ENCODE measurements at places on chromosomes 1 and 21. TPM values are rescaled to one million over a fixed set of nuclear protein-coding genes. Genes with fewer than 3 reads are reported as not detected.

- DNase-seq, result no peak
Measured at GRCh38 chr1:26081267-26082019, 14.0 kb upstream of the TRIM63 start.

DNA sequence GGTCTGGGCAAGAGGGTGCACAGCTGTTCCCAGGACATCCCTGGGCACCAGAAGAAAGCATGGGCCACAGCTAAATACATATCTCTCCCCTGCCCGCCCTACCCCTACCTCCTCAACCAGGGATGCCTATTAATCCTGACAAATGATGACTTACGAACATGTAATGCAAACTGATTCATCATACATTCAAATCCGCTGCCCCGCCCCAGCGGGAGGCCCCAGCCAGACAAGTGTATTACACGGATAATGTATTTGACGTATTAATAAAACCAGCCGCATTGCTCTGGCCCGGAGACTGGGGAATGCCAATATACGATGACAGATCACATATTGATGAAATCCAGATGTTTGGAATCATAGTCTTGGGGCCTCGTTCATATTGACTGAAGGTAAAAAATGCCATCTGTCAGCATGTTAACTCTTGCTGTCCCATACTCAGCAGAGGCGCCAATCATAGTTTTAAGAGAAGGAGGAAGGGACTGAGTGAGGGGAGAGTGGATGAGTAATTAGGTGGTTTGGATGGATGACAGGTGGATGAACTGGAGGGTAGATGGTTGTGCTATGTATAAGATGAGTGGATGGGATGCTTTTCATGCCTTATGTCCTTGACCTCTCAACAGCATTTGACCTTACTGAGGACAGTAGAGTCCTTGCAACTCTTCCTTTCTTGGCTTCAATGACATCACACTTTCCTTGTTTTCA, 68.2 kb downstream of the TMEM53 start:
- DNase-seq, result no peak

LCE2B gene
- total RNA-seq, result not detected

DNA sequence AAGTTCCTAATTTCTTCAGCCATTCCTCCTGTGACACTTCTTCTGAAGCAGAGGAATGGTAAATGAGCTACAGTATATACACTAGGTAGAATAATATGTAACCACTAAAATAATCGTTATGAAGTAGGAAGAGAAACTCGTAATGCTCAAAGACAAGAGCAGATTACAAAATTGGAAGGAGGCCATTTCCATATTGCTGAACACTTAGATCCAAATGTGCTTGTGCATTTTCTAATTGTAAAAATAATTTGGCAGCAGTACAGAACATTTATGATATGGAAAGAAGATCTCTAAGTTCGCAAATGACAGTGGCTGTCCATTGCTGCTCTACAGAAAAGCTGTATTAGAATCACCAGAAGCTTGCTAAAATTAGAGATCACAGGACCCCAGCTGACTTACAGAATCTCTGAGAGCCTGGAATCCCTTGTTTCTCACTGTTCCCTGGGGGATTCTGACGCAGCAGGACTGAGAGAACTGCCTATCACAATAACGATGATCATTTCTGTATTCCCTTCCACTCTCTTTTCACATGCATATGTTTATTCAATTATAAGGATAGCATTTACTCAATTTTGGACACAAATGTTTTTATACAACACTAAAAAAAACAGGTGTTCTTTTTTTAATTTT, 242.1 kb downstream of the OMA1 start:
- no peak for DNase-seq

- DNase-seq, result no peak
Measured at GRCh38 chr21:31964692-31965091, 91.9 kb downstream of the HUNK start.

RAD54L gene
- not detected for total RNA-seq

DNA sequence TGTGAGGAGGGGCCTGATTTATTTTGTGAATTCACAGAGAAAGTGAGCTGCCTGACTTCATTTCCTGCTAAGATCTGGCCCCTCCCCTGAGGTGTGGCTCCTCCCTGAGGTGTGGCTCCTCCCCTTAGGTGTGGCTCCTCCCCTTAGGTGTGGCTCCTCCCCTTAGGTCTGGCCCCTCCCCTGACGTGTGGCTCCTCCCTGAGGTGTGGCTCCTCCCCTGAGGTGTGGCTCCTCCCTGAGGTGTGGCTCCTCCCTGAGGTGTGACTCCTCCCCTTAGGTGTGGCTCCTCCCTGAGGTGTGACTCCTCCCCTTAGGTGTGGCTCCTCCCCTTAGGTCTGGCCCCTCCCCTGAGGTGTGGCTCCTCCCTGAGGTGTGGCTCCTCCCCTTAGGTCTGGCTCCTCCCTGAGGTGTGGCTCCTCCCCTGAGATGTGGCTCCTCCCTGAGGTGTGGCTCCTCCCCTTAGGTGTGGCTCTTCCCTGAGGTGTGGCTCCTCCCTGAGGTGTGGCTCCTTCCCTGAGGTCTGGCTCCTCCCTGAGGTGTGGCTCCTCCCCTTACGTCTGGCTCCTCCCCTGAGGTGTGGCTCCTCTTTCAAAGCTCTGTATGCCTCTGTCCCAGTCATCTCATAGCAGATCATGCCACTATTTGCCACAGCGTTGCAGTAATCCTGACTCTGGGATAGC, 26.9 kb upstream of the LRRC3 start:
- DNase-seq, result peak; percentile 55

DNA sequence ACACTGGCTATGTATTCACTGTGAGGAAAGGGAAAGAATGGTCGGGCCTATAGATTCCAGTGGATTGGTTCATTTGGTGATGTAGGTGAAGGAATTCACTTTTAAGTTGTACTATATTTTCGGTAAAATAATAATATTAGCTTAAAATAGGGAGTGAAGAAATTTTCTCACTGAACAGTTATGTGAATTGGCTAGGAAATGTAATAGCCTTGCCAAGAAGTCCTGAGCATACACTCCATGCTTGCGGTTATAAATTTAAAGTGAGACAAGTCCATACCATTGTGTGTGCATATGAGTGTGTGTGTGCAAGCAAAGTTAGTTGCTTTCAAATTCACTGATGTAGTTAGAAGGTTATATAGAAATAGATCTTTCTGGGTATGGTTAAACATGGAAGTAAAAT, 1651.0 kb downstream of the NCAM2 start:
- DNase-seq, result no peak

LIX1L gene
- 26.6 TPM for total RNA-seq

F11R gene
- total RNA-seq, result 55.5 TPM

GRCh38 chr21:42461881-42462877, 33.8 kb downstream of the RSPH1 start:
- DNase-seq, result peak; percentile 39

- no peak for DNase-seq
Measured at GRCh38 chr1:161196521-161197451, 2.1 kb downstream of the ADAMTS4 start.

DNA sequence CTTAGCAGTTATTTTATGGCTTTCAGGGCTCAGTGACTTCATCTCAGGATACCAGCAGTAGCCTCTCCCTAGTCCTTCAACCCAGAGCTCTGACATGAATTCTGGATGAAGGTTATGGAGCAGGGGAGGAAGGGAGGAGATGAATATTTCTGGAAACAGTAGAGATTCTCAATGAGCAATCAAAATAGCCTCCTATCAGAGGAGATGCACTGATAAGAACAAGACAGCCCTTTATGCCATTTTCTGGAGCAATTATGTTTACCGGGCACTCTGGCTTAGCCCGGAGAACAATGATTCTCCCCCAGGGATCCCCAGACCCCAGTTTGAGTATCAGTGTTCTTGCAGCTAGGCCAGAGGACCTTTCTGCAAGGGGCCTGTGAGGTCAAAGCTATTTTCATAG, 37.9 kb upstream of the EDARADD start:
- DNase-seq, result no peak

DNA sequence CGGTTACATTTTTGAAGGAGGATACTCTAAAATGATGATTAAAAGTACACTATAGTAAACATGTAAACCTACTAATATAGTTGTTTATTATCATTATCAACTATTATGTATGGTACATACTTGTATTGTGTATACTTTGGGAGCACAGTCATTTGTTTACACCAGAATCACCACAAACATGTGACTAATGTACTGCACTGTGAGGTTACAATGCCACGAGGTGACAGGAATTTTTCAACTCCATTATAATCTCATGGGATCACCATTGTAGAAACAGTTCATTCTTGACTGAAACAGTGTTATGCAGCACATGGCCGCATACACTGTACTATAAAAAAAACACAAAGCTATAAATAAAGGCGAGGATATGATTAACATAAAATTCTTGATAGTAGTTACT, 44.3 kb downstream of the GPATCH2 start:
- DNase-seq, result no peak

DNA sequence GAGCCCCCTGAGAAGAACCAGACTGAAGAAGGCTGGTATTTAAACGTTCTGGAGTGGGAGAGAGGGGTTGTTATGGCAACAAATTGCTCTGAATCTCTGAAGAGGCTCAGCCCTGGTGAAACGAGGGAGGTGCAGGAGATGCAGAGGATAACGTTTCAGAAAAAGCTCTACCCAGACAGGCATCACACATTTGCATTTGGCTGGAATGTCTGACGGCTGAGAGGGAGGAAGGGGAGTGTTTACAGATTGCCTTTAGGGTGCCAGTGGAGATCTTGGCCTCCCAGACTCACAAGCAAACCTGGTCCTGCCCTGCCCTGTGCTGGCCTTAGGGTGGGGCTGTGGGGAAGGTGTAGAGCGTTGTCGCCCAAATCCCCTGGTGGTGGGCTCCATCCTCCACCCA, 169.0 kb upstream of the AJAP1 start:
- no peak for DNase-seq

LMOD1 gene
- total RNA-seq, result 26.5 TPM

- no peak for DNase-seq
Measured at GRCh38 chr1:180365039-180365438, 135.0 kb downstream of the LHX4 start.

GRCh38 chr1:1627261-1627828, 4.6 kb upstream of the MMP23B start:
- DNase-seq, result no peak

GSTM1 gene
- total RNA-seq, result not detected

GRCh38 chr1:200355801-200356200, 54.0 kb downstream of the ZNF281 start:
- DNase-seq, result no peak

DNA sequence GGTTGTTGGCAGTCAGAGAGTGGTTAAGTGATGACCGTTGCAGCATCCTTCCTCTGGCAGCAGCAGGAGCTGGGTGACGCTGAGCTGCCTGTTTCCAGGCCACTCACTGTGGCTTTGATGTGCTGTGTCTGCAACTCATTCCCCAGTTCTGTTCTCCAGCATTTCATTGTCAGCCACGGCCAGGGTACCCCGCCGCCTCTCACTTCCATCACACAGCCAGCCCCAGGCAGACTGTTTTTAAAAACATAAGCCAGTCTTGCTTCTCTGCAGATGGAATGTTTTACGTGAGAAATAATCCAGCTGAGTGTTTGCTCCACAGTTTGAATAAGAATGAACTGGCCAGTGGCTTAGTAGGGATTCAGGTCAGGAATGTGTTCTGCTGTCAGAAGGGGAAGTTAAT, 21.5 kb upstream of the ST6GALNAC3 start:
- no peak for DNase-seq

GRCh38 chr1:39620659-39621165, 18.7 kb downstream of the HEYL start:
- DNase-seq, result no peak

GRCh38 chr1:22869325-22869724, 103.3 kb downstream of the LACTBL1 start:
- no peak for DNase-seq

- no peak for DNase-seq
Measured at GRCh38 chr1:233629305-233629935, 15.5 kb downstream of the KCNK1 start.

- DNase-seq, result no peak
Measured at GRCh38 chr1:185566995-185567394, 167.2 kb upstream of the HMCN1 start.

CD1E gene
- total RNA-seq, result not detected

FOXD2 gene
- total RNA-seq, result 0.13 TPM

GRCh38 chr1:231990388-231990787, 363.8 kb downstream of the DISC1 start:
- no peak for DNase-seq

TSTD1 gene
- total RNA-seq, result 11.0 TPM

- DNase-seq, result no peak
Measured at GRCh38 chr21:20258542-20258941, 739.7 kb upstream of the NCAM2 start.

DNA sequence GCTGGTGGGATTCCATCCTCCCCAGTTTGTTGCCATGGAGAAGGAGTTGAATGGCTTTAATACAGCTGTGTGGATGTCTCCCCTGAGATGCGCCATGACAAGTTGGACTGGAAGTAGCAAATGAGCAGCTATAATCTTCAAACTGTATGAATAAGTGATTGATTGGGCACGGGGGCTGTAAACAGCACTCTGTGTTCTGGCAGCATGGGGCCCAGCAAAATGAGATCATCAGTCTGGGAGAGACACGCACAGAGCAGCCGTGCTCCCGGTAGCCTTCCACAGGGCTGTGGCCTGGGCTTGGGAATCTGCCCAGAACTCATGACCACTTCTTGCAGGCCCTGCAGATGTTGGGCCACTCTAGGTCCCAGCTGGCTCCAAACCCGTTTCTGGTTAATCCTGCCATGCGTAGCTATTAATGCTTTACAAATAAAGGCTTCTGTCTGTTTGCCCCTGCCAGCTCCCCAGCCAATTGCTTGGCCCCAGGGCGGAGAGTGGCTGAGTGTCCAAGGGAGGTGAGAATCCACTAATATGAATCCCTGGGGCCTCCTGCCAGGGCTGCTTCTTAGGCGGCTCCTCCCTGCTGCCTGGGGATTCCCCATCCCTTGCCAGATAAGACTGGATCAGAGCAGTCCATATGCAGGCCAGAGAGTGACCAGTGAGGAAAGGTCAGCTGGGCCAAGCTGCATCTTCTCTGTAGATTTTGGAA, 642.9 kb downstream of the AJAP1 start:
- DNase-seq, result peak; percentile 85

ATG4C gene
- 12.3 TPM for total RNA-seq

DNA sequence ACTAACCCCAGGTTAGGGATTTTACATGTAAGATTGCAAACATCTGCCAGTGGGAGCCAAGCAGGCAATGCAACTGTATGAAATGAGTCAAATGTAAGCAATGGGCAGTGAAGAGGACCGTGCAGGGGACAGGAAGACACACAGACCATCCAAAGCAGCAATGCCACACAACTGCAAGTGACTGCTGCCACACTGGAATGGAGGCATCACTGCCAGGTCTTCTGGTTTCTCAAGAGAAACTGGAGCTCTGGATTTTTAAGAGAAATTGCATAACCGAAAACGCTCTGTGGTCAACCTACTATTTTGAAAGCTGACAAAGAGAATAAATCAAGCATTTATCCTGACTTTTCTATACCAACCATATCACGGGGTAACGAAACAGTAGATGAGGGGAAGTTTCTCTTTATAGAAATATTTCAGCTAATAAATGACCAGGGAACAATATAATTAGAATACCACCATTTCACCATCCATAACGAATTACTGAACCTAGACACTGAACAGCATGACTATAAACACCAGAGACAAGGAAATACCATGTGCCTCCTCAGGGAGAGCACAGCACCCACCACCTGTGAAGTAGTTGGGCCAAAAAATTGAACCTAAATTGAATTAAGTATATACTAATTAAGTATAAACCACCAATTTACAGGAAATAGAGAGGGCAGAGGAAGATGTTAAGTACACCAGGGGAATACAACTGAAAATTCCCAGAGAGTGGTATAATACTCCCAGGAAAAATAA, 4.4 kb downstream of the AK2 start:
- no peak for DNase-seq

- DNase-seq, result no peak
Measured at GRCh38 chr1:234841710-234842231, 231.8 kb upstream of the IRF2BP2 start.

Data from mesenteric fat pad (tissue), 1 donor.